ENCODE measurements at places on chromosomes 2 and 18. TPM values are rescaled to one million over a fixed set of nuclear protein-coding genes. Genes with fewer than 3 reads are reported as not detected.

GRCh38 chr2:24971536-24972314, at the start of gene DNAJC27:
DNAJC27 (minus strand) TSS chr2:24971955; CDS start chr2:24971904, 51 bp downstream.
- H3K4me1 ChIP-seq: peaks cover 19% of the 10 kb centered on the region
- peak; percentile 97 for DNase-seq
- H3K4me3 ChIP-seq: peak within 1 kb of the TSS; percentile 97
- peaks cover 5% of the 10 kb centered on the region for H3K36me3 ChIP-seq
- no peaks in the 10 kb centered on the region for H3K27me3 ChIP-seq

DNA sequence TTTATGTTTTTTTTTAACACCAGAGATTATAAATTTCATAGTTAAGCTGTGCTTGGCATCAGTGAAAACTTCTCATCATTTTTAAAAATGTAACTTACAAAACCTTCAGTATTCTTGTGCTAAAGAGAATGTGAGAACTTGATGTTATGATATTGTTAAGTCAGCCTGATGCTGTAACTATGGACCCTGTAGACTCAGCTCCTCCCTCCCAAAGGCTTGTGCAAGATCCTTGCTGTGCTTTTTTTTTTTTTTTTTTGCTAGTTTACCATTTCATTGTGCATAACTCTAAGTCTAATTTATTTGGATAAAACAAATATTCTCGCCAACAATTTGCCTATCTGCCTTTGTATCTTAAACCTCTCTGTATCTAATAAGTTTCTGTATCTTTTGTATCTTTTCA, 12.9 kb upstream of the TFPI start:
- no peaks in the 10 kb centered on the region for H3K36me3 ChIP-seq
- no peak overlapping the region for H3K27ac ChIP-seq
- H3K27me3 ChIP-seq: no peaks in the 10 kb centered on the region
- no peak overlapping the region for H3K4me3 ChIP-seq
- DNase-seq: no peak

- no peak overlapping the region for H3K4me3 ChIP-seq
- H3K4me1 ChIP-seq: no peaks in the 10 kb centered on the region
- H3K27me3 ChIP-seq: no peaks in the 10 kb centered on the region
- no peak overlapping the region for H3K27ac ChIP-seq
- no peaks in the 10 kb centered on the region for H3K36me3 ChIP-seq
Observed at GRCh38 chr18:25038261-25038660, 313.7 kb downstream of the ZNF521 start.

Gene ICOS
- 52.0 TPM for total RNA-seq

Gene ACMSD
- not detected for total RNA-seq

GRCh38 chr2:121014876-121015275, 270.1 kb downstream of the TFCP2L1 start:
- no peak for DNase-seq
- H3K36me3 ChIP-seq: no peaks in the 10 kb centered on the region
- H3K27me3 ChIP-seq: peaks cover 16% of the 10 kb centered on the region
- H3K27ac ChIP-seq: no peak overlapping the region

DNA sequence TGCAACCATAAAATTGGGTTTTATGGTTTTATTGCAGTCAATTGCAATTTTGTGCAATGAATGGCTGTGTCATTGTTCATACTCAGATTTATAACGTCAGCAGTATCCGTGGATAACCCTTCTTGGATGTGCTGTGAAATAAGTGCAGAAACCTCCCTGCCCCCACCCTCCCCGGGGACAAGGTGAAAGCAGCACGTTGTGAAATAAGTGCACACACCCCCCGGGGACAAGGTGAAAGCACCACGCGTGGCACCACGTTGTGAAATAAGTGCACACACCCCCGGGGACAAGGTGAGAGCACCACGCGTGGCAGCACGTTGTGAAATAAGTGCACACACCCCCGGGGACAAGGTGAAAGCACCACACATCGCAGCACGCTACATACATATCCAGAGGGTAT, 93.6 kb upstream of the NFATC1 start:
- DNase-seq: no peak
- H3K27ac ChIP-seq: no peak overlapping the region
- no peak overlapping the region for H3K4me3 ChIP-seq
- no peaks in the 10 kb centered on the region for H3K4me1 ChIP-seq
- H3K27me3 ChIP-seq: no peaks in the 10 kb centered on the region
- peaks cover 5% of the 10 kb centered on the region for H3K36me3 ChIP-seq

DNA sequence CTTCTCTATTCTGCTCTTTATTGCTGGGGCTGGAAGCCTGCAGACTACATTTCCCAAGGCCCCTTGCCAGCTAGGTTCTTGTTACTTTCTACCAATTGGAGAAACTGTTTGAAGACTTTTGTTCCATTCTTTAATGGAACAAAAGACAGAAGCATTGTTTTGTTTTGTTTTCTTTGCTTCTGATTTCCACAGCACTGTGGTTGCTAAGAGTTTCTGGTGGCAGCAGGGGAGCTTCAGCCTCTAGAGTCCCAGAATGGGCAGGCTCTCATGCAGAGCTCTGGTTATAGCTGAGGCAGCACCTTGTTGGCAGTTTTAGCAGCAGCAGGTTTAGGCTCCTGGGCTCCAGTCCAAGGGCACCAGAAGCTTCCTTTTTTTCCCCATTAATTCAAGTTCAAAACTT, 234.3 kb downstream of the ETAA1 start:
- no peak for DNase-seq
- H3K4me3 ChIP-seq: no peak overlapping the region
- H3K27me3 ChIP-seq: no peaks in the 10 kb centered on the region
- H3K4me1 ChIP-seq: no peaks in the 10 kb centered on the region
- H3K36me3 ChIP-seq: no peaks in the 10 kb centered on the region

- no peaks in the 10 kb centered on the region for H3K36me3 ChIP-seq
- no peak overlapping the region for H3K27ac ChIP-seq
- DNase-seq: no peak
- H3K4me1 ChIP-seq: no peaks in the 10 kb centered on the region
Observed at GRCh38 chr2:188189356-188189755, 102.3 kb upstream of the GULP1 start.

DNA sequence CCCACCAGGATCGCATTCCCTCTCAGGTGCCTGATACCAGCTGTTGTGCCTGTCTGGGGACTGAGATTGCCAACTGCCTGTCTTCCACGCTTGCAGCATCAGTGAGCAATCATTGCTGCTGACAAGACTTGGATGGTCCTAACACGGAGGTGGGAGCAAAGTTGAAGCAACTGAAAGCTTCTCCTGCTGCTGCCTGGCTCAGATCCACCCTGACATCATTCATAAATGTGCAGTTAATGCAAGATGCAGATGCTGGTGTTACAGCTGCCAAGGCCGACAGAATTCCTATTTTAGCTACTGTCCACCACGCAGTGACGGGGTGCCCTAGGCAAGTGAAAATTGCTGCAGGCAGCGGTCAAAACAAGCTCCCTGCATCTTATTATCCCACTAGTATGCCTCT, 131.4 kb downstream of the VWC2L start:
- H3K27me3 ChIP-seq: no peaks in the 10 kb centered on the region
- DNase-seq: no peak
- no peak overlapping the region for H3K27ac ChIP-seq
- no peaks in the 10 kb centered on the region for H3K4me1 ChIP-seq
- H3K4me3 ChIP-seq: no peak overlapping the region
